ENCODE measurements at places on chromosomes 16 and 17.

- DNase-seq: no peak
These were observed 23.5 kb downstream of the SMTNL2 start for GRCh38 chr17:4607773-4608187.

- DNase-seq: no peak
These were observed 519 bp downstream of the ST6GALNAC2 start for GRCh38 chr17:76585033-76585648.

GRCh38 chr17:71633391-71633849 lies 487.4 kb upstream of the SOX9 start:
- DNase-seq: no peak

DNA sequence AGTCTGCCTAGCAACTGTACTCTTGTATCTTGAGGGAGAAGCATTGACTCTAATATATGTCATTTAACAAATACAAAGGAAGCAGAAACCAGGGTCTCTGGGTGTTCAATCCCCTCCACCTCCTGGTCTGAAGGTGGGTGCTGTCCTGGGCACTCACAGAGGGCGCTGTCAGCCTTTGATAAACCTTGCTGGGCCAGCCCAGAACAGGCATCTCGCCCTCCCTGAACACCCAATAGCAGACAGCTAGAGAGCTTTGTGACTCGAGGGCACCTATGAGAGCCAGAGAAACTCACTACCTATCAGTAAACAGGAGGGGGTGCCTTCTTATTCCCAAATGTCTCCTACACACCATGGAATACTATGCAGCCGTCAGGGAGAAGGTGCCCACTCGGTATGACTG lies 6.4 kb upstream of the PIPOX start:
- DNase-seq: no peak

- no peak for DNase-seq
These were observed 7.2 kb downstream of the SLC43A2 start for GRCh38 chr17:1621273-1621954.

GRCh38 chr17:43016216-43016615 lies 6.0 kb downstream of the VAT1 start:
- DNase-seq: no peak
